ENCODE measurements at places on chromosomes 11 and 22. TPM values are rescaled to one million over a fixed set of nuclear protein-coding genes. Genes with fewer than 3 reads are reported as not detected.

ELFN2 gene
- total RNA-seq = under 0.01 TPM

DNA sequence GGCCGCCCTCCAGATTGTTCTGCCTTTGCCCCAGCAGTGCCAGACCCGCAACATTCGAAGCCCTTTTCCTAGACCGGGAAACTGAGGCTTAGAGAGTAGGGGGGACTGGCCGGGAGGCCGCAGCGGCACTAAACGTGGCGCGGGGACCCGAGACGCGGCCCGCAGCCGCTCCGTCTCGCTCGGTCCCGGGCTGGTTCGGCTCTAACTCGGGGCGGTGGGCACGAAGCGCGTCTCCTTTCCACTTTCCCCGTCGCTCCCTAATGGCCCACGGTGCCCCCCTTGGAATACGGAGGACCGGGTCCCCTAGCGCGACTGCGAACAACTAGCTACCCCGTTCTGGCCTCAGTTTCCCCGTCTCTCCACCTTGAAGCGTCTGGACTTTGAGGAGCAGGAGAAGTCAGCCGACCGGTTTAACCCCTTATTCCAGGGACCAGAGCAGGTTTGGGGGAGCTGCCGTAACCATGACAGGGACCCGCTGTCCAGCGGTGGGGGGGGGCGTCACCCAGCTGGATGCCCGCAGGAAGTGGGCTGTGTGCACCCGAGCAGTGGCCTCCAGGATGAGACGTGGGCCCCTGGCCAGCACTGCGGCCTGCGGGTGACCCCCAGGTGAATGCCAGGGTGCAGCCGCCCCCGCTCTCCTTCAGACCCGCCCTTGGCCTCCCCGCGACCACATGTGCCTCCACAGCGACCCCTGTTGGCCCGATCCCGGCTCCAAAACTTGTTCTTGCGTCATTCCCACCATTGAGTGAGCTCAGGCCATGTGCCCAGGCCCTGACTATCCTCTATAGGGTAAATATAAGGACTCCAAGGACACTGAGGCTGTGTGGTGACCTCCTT lies 1.1 kb downstream of the CDC42EP1 start:
- H3K27me3 ChIP-seq = no peaks in the 10 kb centered on the region
- peaks cover 4% of the 10 kb centered on the region for H3K36me3 ChIP-seq
- peak overlapping the region; percentile 80 for H3K4me3 ChIP-seq
- H3K27ac ChIP-seq = peak overlapping the region; percentile 95

DNA sequence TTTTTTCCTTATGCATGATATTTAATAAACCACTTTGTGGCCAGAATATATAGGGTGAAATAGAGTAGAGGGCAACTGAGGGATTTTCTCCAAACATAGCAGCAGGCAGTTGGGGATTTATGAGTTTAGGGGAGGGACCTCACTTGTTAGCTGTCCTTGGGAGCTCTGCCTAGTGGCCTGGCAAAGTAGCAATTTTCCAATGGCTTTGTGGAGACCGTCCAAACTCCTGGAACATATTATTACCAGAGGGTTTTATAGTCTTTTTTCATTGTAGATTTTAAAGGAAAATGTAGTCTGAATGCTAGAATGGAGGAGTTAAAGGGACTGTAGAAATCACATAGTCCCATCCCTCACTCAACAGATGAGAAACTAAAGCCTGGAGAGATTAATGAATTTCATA lies 32.3 kb downstream of the AMOTL1 start:
- peaks cover 9% of the 10 kb centered on the region for H3K36me3 ChIP-seq
- no peak overlapping the region for H3K4me3 ChIP-seq
- peak; percentile 85 for DNase-seq

GRCh38 chr11:113529606-113530005 lies 54.4 kb upstream of the DRD2 start:
- DNase-seq = no peak
- no peaks in the 10 kb centered on the region for H3K4me1 ChIP-seq
- no peaks in the 10 kb centered on the region for H3K36me3 ChIP-seq
- H3K27me3 ChIP-seq = no peaks in the 10 kb centered on the region
- no peak overlapping the region for H3K27ac ChIP-seq

DNA sequence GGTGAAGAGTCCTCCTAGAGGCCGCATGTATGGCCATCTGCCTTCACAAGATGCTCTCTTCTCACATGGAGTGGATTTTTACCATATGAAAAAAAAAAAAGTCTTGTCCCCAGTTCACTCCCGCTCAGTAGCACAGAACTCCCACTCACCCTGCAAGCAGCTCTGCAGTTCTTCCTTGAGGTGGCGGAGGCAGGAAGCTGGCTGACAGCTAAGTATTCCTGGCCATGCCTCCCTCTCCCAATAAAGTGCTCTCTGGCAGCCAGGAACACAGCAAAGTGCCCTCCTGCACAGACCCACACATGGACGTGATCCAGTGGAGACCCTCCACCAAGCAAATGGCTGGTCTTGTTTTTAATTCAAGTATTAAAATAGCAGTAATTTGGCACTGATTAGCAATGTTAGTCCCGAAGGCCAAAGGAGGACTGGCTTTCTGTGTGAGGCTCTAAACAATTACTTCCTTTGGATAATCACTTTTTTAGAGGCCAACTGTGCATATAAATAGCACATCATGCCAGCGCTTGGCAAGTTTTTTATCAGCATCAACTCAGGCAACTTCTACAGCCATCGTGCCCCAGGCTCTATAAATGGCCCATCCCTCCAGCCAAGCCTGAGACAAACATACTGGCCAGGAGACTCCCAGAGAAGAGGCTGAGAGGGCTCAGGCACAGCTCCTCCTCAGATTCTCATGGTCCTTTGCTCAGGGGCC lies 413.6 kb downstream of the OPCML start:
- no peak overlapping the region for H3K4me3 ChIP-seq
- no peaks in the 10 kb centered on the region for H3K36me3 ChIP-seq
- no peak for DNase-seq
- no peaks in the 10 kb centered on the region for H3K4me1 ChIP-seq
- H3K27me3 ChIP-seq = no peaks in the 10 kb centered on the region

DNA sequence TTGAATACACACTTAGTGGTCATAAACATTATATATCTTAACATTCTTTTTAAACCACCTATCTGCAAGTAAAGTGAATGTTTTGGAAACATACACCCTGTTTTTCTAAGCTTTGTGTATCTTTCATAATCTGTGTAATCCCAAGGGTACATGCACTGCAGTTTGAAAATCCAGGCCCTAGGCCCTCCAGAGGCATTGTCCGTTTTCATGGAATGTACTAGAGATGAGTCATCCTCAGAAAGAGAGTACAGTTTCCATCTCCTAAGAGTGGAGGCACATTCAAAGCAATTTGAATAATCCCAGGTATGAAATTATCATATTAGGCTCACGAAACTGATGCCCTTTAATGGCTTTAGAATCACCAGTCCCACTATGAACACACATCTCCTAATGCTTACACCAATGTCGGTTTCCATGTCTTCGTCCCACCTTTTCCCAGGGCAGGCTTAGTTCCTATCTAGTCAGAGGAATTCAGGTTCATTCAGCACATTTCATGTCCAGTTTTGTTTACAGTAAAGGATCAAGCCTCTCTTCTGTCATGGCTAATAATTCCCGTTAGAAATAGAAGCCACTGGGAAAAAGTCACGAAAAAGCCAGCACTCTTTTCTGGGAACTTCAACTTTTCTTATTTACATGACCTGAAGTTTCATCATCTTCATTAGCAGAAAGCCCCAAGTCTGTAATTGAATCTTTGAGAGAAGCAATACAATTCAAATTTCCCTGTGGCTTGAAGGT lies 39.5 kb upstream of the CD44 start:
- peak overlapping the region; percentile 74 for H3K27ac ChIP-seq
- no peaks in the 10 kb centered on the region for H3K27me3 ChIP-seq
- peaks cover 48% of the 10 kb centered on the region for H3K4me1 ChIP-seq
- no peaks in the 10 kb centered on the region for H3K36me3 ChIP-seq
